ENCODE measurements at places on chromosomes 1 and 21.

DNA sequence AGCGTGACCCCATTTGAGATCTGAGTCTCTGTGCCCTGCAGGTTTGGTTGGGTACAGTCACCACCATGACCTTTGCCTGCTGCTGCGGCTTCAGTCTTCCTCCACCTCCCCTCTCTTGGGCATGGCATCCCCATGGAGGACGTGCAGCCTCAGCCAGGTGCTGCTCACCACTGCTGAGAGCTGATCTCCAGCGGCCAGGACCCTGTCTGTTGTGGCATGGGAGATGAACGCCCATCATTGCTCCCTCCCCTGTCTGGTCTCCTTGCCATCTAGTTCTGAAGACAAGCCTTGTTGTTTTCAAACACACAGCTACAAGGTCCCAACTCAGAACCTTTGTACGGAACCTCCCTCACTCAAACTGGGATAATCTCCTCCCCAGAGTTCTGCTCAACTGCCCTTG is 19.2 kb upstream of the PKP1 start:
- peak; percentile 11 for DNase-seq

DNA sequence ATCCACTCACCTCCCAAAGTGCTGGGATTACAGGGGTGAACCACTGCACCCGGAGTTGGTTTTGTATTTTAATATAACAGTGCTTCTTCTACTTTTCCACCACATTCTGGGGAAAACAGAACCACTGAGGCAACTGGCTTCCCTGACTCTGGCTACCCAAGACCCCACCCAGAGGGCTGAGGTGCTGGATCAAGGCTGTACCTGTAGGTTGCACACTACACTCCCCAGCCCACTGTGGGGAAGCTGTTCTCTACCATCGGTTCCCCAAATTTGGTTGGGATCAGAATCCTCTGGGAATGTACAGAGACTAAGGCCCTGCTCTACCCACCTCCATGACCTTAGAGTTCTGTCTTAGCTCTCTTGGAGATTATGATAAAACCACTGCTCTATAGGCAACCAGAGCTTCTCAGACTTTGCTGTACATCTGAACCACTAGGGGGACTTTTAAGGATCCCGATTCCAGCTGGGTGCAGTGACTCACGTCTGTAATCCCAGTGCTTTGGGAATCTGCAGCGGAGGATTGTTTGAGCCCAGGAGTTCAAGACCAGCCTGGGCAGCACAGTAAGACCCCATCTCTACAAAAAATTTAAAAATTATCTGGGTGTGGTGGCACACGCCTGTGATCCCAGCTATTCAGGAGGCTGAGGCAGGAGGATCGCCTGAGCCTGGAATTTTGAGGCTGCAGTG is 51.6 kb downstream of the GNG4 start:
- no peak for DNase-seq

- DNase-seq, result no peak
Observed at GRCh38 chr1:219810451-219810850, 117.9 kb downstream of the SLC30A10 start.

DNA sequence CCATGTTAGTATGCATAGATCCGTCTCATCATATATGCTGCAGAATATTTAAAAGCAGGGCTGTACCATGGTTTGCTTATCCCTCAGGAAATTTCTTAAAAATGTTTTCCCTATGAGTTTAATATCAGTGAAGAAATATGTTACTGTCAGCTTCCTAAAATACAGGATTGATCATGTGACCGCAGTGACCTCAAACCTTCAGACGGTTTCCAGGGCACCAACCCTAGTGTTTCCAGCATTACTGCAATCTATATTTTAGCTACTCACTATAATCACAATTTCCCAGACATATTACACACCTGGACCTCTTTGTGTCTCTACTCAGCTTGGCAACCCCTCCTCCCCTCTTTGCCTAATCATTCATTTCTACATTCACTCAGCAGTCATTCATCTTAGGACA is 7.7 kb upstream of the SDHB start:
- no peak for DNase-seq

DNA sequence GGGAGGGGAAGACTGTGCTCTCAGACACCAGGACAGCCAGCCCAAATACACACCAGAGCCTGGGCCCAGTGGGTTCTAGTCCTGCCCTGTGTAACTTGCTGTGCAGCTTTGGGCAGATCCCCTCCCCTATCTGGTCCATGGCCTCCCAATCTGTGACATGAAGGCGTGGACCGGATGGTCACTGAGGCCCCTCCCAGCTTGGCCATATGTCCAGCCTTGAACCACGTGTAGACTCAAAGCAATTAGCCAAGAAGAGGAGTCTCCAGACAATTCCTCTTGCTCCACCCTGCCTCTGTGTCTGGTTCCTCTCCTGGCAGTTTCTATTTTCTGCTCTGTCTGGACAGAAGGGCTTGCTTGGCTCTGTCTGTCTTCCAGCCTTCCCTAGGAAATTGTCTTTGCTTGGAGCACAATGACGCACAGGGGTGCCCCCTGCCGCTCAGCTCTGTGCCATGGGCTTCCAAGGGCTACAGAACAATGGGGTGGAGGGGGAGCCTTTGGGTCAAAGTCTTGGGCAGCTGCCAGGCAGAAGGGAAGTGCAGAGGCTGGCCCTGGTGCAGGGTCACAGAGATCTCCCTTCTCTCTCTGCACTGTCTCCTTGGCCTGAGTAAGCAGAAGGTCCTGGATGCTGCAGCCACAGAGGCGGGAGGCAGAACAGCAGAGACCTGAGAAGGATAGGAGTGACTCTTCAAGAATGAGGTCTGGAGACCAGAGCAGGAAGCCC is 66.1 kb downstream of the TENT5C start:
- peak; percentile 66 for DNase-seq

DNA sequence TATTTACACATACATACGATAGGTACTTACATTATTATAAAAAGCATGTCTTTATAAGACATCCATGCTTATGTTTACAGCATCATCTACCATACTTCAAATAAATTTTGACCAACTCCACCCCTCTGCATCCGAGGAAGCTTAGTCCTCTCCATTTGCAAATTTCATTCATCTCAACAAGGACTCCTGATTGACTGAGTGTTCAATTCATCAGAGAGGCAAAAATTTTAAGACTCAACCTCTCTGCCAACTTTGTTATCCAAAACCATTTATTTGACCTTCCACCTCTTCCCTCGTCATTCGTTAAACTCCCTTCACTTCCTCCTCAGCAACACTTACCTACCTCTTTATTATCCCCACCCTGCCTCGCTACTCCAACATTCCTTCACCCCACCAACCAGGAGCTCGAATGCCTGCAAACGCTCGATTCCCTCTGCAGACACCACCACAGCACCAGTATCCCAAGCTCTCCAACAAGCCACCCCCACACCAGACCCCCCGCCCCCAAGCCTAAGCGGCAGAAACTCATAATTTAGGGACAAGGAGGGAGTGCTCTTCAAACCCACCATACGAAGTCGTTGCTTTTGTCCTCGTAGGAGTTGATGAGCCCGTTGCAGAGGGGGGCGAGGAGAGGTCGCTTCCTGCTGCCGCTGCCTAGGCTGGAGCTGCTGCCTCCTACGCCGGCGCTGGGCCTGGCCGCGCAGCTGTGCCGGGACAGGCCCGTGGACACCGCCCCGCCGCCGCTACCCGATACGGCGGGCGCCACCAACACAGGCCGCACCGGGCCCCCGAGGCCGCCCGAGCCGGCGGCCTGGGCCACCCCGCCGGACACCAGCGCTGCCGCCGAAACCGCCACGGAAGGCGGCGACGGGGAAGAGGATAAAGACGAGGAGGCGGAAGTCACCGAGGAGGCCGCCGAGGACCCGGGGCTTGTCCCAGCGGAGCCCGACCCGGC is 803 bp downstream of the COP1 start:
- peak; percentile 74 for DNase-seq

DNA sequence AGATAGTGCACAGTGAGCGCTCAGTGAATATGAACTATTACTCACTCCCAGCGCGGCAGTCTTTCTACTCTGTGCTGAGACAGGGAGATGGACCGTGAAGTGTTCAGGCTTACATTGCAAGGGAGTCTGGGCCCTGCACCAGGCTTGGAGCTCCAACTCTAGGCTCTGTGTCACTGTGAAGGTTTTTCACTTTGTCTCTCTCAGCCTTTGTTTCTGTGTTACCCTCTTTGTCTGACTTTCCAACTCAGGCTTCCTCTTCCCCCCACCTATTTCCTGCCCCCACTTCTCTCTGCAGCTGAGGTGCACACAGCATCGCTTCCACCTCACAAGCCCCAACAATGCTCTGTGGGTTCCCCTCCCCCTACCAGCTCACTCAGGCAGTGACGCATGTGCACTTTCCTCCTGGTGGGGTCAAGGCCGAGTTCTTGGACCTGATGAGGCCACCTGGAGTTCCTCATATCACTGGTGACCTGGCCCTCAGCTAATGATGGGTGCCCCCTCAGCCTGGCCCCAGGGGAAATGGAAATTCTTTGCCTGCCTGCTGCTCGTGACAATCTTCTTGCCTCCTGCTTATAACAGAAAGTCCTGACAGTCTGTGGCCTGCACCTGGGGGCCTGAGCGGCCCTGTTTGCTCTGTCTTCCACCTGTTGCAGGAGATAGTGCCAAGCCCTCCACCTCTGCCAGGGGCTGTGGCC is 1.1 kb upstream of the LCK start:
- no peak for DNase-seq

GRCh38 chr1:68600049-68600661 is 103.3 kb upstream of the DEPDC1 start:
- no peak for DNase-seq

- no peak for DNase-seq
Observed at GRCh38 chr1:21933397-21934248, 3.5 kb downstream of the HSPG2 start.

- DNase-seq, result no peak
Observed at GRCh38 chr1:97832481-97832880, 88.4 kb downstream of the DPYD start.

- DNase-seq, result no peak
Observed at GRCh38 chr1:59675936-59676335, 138.8 kb upstream of the HOOK1 start.

GRCh38 chr1:12370333-12370975 is 140.6 kb downstream of the VPS13D start:
- no peak for DNase-seq

DNA sequence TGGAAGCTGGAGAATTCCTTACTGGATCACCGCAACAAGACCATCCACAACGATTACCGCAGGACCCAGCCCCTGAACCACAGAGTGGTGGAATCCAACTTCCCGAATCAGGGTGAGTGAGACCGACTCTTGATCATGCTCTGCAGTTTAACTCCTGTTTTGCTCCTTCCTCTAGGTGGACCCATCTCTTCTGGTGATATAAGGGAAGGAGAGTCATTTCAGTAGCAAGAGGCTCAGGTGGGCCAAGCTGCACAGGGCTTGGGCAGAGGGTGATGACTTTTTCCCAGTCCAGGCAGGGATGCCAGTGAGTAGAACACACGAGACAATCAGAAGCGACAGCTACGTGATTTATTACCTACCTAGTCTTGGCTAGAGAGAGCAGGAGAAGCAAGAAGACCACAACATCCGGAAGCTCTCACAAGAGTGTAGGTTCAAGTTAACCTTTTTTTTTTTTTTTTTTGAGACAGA is 25.2 kb downstream of the CA6 start:
- no peak for DNase-seq

DNA sequence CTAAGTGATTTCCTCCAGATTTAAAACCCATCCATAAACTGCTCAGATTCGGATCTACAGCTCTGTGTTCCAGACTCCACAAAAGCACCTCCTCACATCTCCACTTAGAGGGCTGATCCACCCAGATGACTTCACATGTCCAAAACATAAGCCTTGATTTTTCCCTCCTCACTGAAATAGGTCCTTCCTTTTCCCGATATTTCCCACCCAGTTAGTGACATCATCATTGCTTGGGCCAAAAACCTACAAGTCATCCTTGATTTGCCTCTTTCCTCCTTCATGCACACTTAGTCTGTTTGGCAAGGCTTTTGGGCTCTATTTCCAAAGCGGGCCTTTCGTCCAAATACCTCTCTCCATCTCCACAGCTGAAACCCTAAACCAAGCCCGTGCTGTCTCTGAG is 32.3 kb downstream of the CCDC185 start:
- no peak for DNase-seq

- peak; percentile 42 for DNase-seq
Observed at GRCh38 chr1:11527541-11528452, 48.8 kb downstream of the DISP3 start.

GRCh38 chr1:218537122-218537913 is 192.2 kb downstream of the TGFB2 start:
- no peak for DNase-seq

DNA sequence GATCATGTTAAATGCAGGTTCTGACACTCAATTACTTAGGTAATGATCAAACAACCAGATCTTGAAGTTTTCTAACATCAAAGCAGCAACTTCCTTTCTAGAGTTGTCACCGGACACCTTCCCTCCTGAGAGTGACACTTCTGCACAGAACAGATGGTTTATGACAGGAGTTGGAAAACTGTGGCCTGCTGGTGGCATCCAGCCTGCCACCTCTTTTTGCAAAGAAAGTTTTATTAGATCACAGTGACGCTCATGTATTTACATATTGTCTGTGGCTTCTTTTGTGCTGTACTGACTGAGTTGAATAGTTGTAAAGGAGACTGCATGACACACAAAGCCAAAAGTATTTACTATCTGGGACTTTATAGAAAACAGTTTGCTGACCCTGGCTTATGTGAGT is 28.3 kb downstream of the DDR2 start:
- no peak for DNase-seq

DNA sequence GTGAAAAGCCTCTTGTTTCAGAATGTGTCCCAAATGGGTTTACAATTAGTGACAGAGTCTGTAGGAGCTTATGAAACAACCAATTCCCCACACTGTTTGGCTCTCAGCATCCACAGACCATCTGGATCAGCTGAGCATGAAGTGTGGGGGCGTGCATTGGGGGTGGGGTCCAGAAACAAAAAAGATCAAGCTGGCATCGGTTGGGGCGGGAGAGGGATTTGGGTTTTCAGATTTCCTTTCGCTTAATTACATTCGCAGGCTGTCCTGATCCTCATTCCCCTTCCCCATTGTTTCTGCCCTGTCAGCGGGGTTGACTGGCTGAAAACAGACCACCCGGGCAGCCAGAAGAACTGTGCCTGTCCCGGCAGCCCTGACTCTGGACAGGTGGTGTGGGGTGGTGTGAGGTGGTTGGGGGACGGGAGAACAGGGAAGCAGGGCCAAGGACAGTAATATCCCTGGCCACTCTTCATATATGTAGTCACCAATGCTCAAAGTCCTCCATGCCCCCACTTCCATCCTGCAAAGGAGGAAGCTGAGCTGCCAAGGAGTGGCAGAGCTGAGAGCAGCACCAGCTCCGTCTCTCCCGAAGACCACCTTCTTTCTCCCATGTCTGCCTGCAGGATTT is 92.0 kb downstream of the IER5 start:
- DNase-seq, result no peak

DNA sequence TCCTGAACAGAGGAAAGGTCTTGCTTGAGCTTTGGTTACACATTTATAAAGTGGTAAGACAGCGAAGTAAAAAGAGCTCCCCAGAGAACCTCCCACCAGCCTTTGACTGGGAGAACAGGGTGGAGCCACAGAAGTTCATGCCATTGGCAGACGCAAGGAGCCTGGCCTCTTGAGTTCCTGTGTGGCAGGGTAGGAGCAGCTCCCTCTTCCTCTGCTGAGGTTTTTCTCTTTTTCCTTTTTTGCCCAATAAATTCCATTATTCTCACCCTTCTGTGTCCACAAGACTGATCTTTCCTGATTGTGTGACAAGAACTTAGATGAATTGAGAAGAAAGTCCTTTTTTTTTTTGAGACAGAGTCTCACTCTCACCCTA is 4.3 kb downstream of the THEM4 start:
- no peak for DNase-seq

Measured in left forelimb (tissue), 1 donor.